Posterior vena cava (tissue), 2 donors: ENCODE measurements at places on chromosomes 7 and 10.
A peak's percentile ranks its signal among the peaks of the same experiment; 100 is the strongest.

- DNase-seq, result no peak
These were observed 3.8 kb upstream of the CRCP start for GRCh38 chr7:66110856-66111255.

GRCh38 chr10:11757454-11757820, 15.3 kb downstream of the ECHDC3 start:
- DNase-seq, result no peak

DNA sequence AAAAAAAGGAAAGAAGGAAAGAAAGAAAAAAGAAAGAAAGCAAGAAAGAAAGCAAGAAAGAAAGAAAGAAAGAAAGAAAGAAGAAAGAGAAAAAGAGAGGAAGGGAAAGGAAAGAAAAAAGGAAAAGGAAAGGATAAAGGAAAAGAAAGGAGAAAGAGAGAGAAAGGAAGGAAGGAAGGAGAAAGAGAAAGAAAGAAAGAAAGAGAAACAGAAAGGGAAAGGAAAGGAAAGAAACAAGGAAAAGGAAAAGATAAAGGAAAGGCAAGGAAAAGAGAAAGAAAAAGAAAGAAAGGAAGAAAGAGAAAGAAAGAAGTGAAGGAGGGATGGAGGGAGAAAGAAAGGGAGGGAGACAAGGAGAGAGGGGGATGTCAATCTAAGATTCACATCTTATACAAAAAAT, 20.8 kb upstream of the SFTPA2 start:
- no peak for DNase-seq

- no peak for DNase-seq
These were observed 2.0 kb downstream of the KCNMA1 start for GRCh38 chr10:77635402-77636227.

GRCh38 chr7:130505753-130506152, 13.9 kb downstream of the MEST start:
- no peak for DNase-seq

DNA sequence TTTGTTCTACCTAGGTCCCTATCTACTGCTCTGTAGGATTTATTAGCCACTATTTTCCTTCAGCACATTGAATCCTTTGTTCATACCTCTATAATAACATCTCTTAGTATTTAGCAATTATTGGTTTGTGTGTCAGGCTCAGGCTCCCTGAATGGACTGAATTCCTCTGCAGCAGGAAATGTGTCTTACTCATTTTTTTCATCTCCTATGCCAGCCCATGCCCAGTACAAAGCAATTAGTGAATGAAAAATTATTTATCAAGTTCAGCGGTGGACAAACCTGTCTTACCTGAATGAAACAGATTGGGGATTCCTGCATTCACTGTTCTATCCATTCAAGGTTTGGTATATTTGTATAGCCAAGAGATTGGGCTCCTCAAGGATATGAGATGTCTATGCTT, 53.7 kb downstream of the C1GALT1 start:
- DNase-seq, result no peak

DNA sequence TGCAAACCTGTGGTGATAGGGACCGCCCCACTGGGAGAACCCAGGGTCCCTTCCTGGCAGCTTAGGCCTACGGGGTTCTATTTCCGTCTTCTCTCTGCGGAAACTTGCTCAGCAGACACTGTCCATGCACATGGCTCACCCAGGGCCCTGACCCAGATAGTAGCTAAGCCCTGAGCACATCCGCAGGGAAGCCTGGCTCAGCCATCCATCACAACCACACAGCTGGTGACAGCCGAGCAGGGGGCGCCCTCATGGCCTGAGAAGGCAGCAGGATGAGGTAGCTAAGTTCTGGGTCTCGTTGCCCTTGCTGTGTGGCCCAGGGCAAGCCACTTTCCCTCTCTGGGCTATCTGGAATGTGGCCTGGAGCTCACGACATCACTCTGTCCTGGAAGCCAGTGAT, 23.3 kb downstream of the NPTX2 start:
- DNase-seq, result no peak

DNA sequence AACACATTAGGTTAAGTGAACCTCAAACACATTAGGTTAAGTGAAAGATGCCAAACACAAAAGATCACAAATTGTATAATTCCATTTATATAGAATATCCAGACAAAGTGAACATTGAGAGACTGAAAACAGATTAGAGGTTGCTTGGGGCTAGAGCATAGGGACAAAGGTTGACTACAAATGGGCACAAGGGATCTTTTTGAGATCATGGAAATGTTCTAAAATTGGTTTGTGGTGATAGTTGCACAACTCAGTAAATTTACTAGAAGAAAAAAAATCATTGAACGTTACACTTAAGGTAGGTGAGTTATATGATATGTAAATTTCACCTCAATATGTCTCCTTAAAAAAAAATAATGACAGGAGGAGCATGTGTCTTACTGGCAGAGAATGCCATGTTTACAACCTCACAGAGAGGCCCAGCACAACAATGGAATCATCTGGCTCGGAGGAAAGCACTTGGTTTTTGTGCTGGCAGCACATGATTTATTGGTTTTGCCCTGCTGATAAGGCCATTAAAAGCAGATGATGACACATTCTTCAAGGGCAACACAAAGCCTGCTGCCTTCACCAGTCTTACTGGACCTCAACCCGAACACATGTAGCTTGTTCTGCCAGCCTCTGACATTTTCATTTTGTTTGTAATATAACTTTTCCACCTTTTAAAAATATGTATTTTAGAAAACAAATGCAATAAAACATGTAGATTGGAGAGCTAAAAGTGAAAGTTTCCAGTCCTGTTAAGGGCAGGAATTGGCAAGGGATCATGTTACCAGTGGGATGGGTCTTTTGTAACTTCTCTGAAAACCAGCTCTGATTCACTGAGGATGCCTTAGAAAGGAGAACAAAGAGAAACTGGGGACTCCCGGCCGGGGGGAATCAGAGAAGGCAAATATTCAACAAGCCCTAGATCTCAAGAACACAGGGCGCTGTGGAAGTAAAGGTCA, 11.9 kb upstream of the LMOD2 start:
- DNase-seq, result no peak

GRCh38 chr7:121159553-121159952, 169.2 kb upstream of the WNT16 start:
- DNase-seq, result no peak

- peak; percentile 88 for DNase-seq
These were observed at the start of gene MXI1 for GRCh38 chr10:110207011-110207804. Gene MXI1, plus strand, starts transcription at chr10:110207605. Its CDS starts 204 bp downstream, at chr10:110207809.

DNA sequence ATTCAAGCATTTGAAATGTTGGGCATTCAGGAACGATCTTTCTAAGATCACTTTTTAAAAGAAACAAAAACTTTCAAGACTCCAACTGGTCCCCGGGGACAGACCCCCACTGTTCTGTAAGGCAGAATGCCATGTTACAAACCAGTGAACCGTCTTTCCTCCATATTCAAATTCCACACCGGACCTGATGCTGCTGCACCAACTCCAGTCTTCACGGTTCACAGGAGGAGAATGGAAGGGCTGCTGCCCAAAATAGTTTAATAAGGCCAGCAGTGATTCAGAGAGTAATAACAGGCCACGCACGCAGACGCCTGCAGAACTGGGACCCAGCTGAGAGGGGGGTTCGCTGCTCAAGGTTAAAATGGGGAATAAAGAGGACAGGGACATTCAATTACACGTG, 47.2 kb downstream of the OSBPL3 start:
- DNase-seq, result no peak

- no peak for DNase-seq
These were observed at the start of gene TBXAS1 for GRCh38 chr7:139829025-139829774. Gene TBXAS1, plus strand, starts transcription at chr7:139829264. Its CDS starts 127 bp downstream, at chr7:139829391.

GRCh38 chr10:24873281-24873683, 79.1 kb downstream of the PRTFDC1 start:
- no peak for DNase-seq

- no peak for DNase-seq
These were observed 9.9 kb upstream of the TEX36 start for GRCh38 chr10:125692601-125693523.

GRCh38 chr10:62050893-62051433, 149.5 kb downstream of the ARID5B start:
- DNase-seq, result peak; percentile 88

- DNase-seq, result no peak
These were observed 156.9 kb upstream of the SH2B2 start for GRCh38 chr7:102129636-102130370.

DNA sequence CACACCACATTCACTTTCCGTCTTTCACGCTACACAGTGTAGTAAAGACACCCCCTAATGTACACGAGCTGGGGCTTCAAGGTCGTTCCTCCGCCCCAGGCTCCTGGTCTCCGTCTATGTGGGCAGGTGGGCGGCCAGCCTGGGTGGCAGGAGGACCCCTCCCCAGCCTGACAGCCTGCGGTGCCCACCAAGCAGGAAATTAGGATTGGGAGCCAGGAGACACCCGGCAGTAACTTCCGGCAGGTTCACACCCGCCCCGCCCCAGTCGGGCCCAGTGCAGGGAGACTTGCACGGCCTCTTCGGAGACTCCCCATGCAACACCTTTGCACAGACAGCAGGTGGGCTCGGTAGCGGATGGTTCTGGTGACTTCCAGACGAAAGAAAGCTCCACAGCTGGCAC, 27.7 kb upstream of the ADGRA1 start:
- DNase-seq, result no peak

- DNase-seq, result no peak
These were observed 10.6 kb downstream of the BEND7 start for GRCh38 chr10:13518076-13518692.

DNA sequence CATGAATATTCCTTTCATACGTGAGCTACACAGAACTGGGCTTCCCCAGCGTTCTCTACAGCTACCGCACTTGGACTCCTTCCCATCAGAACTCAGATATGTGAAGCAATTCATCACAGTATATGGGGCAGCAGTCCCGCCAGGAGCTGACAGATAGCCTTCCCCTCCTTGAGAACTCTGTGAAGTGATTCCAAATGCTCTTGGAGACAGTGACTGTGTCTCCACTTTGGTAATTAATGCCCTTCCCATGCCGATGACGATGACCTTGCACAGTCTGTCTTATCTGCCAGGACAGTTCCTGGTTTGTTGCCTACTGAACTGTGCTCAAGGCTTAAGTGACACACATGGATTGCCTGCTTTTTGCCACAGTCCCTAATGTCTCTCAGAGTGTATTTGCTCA, 75.0 kb upstream of the AFAP1L2 start:
- DNase-seq, result no peak

GRCh38 chr10:131072651-131073468, 238.7 kb downstream of the TCERG1L start:
- DNase-seq, result no peak

- no peak for DNase-seq
These were observed 39.3 kb downstream of the TRIM24 start for GRCh38 chr7:138499340-138499739.

DNA sequence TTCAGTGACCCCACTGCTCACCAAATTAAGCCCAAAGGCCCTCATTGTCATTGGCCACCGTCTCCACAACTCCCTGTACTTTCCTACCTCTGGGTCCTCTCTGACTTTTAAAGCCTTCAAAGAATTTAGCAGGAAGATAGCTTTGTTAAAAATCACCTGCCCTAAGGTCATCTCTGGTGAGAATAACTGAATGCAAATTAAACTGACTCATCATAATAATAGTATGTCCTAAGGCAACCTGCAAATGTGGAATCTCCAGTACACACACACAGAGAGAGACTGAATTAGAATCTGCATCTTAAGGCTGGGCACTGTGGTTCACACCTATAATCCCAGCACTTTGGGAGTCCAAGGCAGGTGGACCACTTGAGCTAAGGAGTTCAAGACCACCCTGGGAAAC, 24.1 kb downstream of the OAT start:
- DNase-seq, result no peak

GRCh38 chr7:114099337-114099736, 180.5 kb upstream of the PPP1R3A start:
- DNase-seq, result no peak

GRCh38 chr7:44347546-44348114, 22.2 kb upstream of the CAMK2B start:
- no peak for DNase-seq

DNA sequence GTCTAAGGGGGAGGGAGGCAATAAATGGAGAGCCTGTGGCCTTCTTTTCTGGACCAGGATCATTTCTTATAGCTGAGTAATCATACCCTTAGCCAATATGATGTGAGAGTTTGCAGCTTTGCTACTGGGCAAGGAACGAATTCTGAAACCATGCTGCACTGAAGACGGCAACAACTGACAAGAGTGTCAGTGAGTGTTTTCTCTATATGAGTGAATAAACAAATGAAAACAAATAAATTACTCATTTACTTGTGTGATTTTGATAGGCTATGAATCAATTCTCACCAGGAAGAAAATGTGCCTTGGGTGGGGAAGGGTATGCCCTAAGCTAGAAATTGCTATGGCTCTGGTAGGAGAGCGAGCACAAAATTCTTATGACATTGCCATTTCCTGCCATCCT, 79.4 kb upstream of the LRRN3 start:
- DNase-seq, result no peak

DNA sequence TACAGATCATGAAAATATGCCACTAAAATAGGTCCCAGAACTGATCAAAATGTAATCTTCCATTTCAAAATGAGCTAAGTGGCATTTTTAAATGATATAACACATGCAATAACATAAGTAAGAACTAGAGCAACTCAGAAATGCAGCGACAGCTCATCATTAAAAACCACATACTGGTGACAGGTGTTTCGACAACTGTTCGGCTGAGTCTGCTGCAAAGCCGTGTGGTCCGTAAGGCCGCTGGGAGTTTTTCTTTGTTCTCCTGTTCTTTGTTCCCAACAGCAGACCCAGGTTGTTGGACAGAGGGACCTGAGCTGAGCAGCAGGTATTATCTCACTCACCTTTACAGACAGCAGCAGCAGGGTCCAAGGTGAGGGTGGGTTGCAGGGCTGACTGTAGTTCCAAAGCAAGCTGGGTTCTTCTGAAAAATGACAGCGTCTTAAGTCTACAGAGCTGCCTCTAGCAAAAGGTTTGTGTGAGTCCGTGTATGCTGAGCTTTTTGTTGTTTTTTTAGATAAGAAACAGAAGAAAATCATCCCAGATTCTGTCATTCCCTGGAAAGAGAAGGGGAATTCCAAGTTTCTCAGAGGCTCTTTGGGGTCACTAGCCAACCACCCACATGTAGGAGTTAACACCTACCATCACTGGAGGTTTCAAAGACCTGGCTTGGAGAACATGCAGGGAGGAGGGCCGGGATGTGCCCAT, 45.4 kb upstream of the MACROH2A2 start:
- no peak for DNase-seq

DNA sequence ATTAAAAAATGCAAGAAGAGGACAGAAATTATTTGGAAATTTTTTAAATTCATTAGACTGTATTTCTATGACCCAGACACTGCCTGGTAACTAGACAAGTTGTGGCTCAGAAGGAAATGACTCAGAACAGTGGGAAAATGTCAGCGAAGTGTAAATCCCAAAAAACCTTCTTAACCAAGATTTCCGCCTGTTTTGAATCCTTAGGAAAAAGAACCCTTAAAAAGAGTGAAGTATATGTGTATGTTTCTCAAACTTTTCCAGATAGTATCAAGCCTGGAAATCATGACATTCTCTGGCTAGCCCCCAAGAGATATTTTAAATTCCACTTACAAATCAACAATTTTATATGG, 42.7 kb upstream of the PLXNA4 start:
- DNase-seq, result no peak
